ENCODE measurements at places on chromosomes 3 and 15. TPM values are rescaled to one million over a fixed set of nuclear protein-coding genes. Genes with fewer than 3 reads are reported as not detected.

CASR gene
- not detected for total RNA-seq

VEPH1 gene
- not detected for total RNA-seq

RNF123 gene
- 22.4 TPM for total RNA-seq

ISL2 gene
- 3.4 TPM for total RNA-seq

SLC9A9 gene
- not detected for total RNA-seq

TERC gene
- total RNA-seq = 748 TPM

FANCD2OS gene
- total RNA-seq = not detected

LEKR1 gene
- 1.4 TPM for total RNA-seq

DNAH1 gene
- total RNA-seq = 4.0 TPM

POU1F1 gene
- not detected for total RNA-seq

All from HT-29 (cell line).